ENCODE measurements at places on chromosomes 7 and 10. TPM values are rescaled to one million over a fixed set of nuclear protein-coding genes. Genes with fewer than 3 reads are reported as not detected.
A peak's percentile ranks its signal among the peaks of the same experiment; 100 is the strongest.

ANKRD30A gene
- total RNA-seq, result not detected

DNA sequence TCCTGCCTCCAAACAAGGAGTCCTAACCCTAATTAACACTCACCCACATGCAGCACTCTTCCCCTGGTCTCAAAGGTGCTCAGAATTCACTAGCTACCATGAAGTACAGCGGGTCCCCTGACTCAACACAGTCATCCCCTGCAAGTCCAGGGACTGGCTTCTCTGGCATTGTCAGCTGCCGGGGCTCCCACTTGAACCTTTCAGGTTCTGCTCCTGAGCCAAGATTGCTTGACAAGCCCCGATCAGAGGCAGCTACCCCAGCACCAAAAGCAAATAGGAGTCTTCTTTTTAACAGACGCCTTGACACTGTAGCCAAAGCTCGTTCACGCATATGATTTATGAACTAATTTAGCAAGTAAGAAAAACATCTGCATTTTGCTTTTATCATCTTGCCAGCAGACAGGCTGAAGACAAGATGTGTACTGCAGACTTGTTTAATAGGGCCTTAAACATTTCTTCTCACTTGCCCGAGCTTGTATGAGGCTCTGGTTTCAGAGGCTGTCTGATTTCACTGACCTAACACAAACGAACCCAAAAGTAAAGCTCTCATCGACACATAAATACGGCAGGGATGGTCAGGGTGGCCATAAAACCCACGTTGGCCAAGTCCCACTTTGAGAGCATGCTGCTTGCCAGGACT lies 67.6 kb upstream of the ADAM12 start:
- DNase-seq, result no peak

DNA sequence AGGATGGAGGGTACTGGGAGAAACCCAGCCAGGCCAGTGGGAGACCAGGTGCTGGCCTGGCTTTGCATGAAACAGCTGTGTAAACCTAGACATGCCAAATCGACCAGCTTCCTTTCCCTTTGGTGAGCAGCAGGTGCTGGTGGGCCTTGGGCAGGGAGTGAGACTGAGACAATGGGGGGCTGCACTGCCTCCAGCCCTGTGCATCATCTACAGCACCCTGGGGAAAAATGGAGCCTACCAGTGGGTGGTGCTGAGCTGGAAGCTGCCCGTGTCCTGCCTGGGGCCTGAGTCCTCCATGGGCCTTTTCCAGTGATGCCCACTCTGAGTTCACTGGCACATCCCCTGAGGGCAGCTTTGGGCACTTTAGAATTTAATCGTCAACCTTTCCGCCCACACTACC lies 19.2 kb upstream of the DDC start:
- DNase-seq, result no peak

LRMDA gene
- total RNA-seq, result 7.9 TPM

DNA sequence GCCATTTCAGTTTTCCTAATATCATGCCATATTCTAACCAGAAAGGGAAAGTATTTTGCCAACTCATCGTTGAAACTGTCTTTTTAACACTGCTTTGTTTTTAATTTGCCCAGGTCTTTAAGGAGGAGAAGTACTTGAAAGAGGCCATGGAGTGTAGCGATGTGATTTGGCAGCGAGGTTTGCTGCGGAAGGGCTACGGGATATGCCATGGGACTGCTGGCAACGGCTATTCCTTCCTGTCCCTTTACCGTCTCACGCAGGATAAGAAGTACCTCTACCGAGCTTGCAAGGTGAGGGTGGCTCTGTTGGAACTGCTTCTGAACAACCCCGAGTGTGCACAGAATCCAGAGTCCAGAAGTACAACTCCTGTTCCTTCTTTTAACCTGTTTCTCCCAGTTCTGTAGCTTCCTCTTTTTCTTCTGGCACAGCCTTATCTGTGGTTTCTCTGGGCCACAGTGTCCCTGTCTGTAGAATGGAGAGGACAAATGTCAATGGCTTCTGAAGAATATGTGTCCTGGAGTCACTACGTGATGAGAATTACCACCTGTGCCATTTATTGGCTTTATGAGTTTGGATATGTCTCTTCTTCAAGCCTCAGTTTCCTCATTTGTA lies 60.1 kb downstream of the LANCL2 start:
- DNase-seq, result no peak

FBH1 gene
- 73.9 TPM for total RNA-seq

GRCh38 chr7:3579638-3580219 lies 278.7 kb downstream of the SDK1 start:
- no peak for DNase-seq

DNA sequence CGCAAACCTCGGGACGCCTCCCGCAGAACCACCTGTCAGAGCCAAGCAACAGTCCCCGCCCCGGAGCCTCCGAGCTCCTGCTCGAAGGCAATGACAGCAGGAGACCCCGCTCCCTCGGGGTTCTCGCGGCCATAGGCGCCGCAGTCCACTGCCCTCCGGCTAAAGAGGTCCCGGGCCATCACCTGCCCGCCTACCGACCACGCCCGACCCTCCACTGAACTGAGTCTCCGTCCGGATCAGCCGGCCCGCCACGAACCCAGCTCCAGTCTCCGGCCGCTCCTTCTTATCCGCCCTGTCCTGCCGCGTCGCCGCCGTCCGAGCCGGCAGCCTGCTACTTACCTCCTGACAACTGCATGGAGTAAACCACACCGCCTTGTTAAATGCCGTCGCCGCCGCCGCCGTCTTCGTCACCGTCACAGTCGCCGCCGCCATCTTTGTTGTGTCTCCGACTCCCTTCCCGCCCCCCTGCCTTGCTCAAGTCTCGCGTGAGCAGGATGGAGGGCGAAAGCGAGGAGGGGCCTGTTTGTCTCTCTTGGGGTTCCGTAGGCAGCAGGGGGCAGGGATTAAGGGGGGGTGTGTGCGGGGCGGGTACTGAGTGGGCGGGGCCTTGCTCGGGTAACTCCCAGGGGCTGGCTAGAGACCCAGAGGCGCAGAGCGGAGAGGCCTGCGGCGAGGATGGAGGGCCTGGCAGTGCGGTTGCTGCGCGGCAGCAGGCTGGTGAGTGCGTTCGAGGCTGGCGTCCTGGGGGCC lies at the start of the genes ACADSB and IKZF5:
Gene ACADSB (plus strand): TSS at position 652 of the 750 bp plus-strand sequence. CDS start 24 bp downstream, at position 676.
Gene IKZF5 (minus strand): TSS at position 441 of the 750 bp plus-strand sequence. CDS start 10,170 bp downstream, outside the sequence.
- DNase-seq, result peak; percentile 95

- DNase-seq, result no peak
Measured at GRCh38 chr7:46537191-46537905, 616.3 kb upstream of the IGFBP3 start.

ATOH7 gene
- total RNA-seq, result not detected

DNA sequence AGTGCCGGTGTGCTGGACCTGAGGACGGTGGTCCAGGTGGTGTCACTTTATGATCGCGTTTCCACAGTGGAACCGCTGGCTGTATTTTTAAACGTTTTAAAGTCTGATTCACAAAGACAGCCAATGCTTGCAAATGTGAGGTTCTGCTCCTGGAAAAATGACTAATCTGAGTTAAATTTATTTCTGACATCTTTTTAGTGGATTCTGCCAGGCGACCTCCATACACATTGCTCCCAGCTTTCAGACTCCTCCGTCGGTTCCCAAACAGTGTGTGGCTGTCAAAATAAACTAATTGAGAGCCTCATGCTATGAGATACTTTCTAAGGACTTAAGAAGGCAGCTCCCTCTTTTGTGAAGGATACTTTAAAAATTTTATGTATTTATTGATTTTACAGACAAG lies 12.7 kb upstream of the TTYH3 start:
- peak; percentile 50 for DNase-seq

DNA sequence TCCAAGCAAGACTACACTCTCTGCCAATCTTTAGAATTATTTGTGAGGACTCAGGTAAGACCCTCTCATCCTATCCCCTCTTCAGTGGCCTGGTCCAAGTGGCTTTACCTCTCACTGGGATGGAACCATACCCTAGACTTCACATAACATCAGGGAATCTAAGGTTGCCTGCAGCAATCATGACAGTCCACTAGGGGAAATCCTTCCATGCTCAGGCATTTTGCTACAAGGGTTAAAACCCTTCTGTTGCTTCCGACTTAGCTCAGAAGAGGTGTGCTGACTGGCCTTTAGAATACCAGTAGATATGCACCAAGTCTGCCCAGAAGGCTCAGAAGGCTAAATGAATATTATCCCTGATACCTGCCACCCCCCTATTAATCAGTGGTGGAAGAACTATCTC lies 24.9 kb upstream of the NPS start:
- no peak for DNase-seq

DNA sequence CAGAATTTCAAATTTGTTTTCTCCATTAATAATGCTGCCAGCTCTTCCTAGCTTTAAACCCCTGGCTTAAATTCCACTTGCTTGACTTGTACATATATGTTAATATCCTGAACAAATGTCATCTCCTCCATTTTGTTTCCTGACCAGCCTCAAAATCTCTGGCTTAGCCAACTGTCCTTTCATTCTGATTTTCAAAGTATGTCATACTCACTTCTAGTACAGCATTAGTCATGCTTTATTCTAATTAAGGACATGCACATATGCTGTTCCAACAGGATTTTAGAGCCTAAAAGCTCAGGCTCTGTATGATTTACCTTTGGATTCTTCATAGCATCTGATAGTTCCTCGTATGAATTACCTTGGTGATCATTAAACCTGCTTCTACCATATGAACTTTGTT lies 158.3 kb downstream of the ZNF438 start:
- DNase-seq, result peak; percentile 22

CYP3A4 gene
- not detected for total RNA-seq

DNA sequence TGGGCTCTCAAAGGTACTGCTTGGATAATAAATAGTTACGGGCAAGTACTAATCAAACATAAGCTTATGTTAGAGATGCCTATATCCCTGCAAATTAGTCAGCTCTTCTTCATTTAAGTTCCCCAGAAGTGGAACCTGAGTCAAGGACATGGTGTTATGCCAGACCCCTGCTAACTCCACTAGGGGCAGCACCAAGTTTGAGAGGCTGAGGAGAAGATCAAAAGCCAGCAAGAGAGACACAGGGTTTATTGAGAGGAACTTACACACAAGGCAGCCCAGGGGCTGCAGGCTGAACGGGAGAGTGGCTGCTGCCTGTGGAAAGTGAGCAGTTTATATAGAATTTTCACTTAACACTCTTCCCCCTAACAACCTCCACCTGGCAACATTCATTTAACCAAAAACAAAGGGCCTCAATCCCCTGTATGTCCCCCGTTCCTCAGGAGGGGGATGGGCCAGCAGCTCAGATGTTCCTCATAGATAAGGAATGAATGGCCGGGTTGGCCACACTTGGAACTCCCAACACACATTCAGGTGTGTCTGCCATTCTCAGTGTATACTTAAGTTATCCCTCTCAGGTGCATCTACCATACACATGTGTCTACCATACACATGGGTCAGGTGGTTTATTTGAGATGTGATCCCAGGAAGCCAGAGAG lies 62.6 kb upstream of the GHITM start:
- DNase-seq, result no peak

All from RPMI7951 (cell line).